ENCODE measurements at places on chromosomes 6 and 20.
A peak's percentile ranks its signal among the peaks of the same experiment; 100 is the strongest.

GRCh38 chr6:14070457-14070856, 47.1 kb upstream of the CD83 start:
- no peak for DNase-seq

DNA sequence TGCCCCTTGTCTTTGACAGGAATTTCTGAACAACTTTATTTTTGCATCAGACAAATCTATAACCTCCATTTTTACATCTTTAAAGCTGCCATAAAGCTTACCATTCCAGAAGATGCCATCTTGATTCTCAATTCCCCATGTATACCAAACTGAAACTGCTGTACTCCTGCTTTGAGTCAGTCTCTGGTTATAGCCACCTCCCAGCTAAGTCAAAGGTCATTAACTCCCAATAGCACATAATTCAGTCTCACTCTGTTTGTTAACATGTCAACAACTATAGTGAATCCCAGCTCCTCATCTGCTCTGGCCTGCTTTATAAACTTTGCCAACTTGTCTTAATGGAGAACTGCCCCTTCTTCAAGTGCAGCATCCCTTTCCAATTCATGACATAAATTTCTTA, 343.6 kb downstream of the FRK start:
- DNase-seq, result no peak

DNA sequence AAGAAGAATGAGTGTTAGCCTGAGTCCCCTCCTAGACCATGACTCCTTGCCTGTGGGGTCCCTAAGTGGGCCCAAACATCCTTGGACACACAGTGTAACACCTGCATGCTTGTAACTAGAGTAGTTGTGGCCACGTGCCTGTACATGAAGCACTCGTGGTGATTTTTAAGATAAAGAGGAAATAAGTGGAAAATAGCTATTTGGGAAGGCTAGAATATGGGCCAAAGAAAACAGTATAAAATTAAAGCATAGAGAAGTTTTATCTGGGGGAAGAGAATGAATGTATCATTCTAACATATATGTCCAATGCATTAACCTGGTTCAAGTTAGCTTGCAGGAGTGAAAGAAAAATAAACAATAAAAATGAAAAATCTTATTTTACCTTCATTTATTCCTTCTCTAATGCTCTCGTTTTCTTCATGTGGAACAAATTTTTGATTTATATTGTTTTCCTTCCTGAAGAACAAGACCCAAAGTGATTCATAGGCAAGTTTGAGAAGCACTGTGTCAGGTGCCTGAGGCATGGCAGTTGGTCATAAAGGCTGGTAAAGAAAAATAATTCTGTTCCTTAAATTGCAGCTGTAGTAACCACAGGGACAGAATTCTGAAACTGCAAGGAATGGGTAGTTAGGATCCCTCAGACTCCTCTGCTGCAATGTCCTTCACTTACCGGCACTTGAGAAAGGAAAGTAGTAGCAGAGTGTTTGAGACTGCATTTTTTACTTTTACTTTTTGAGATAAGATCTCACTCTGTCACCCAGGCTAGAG, 8.5 kb upstream of the CST3 start:
- no peak for DNase-seq

DNA sequence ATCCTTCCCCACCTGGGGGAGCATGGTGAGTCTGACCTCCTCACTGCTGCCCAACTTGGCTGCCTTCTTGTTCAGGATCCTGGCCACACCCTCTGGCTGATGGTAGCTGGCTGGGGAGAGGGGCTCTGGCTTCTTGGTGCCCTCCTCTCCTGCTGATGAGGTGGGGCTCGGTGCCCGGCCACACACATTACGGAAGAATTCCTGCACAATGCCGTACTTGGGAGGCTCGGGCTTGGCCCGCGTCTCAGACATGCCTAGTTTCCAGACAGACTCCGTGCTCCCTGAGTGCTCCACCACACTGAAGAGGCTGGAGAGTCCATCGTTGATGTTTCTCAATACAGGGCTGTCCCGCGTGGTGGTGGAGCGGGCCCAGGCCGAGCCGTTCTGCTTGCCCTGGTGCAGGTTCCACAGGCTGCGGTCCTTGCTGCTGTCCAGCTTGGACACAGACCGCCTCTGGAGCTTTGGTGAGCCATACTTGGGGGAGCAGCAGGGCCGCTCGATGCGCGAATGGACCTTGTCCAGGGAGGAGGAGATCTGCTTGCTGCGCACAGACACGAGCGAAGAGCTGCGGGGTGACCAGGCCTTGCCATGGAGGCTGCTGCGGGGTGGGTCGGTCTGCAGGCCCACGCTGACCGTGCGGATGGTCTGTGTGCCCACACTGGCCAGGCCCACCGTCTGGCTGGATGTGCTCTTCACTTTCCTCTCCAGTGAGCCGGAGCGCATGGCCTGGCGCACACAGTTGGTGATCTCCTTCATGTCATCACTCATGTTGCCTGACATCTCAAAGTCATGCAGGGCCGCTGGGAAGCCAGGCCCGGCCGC, 19.9 kb upstream of the DSN1 start:
- no peak for DNase-seq

- DNase-seq, result no peak
These were observed 52.7 kb downstream of the TOP1 start for GRCh38 chr20:41081276-41081814.

DNA sequence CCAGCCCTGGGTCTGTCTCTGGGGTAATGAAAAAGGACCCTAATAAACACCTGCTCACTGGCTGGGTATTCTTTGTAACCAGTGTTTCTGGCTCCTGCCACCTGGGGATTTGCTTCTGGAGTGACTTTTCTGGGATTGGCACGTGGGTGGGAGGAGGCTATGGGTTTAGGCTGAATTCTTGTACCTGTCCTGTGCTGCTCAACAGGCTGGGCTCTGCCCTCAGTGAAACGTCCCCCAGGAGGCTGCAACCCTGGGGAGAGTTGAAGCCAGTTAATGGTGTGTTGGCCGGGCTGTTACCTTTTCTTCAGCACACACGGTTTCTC, 6.8 kb downstream of the NPBWR2 start:
- DNase-seq, result no peak

DNA sequence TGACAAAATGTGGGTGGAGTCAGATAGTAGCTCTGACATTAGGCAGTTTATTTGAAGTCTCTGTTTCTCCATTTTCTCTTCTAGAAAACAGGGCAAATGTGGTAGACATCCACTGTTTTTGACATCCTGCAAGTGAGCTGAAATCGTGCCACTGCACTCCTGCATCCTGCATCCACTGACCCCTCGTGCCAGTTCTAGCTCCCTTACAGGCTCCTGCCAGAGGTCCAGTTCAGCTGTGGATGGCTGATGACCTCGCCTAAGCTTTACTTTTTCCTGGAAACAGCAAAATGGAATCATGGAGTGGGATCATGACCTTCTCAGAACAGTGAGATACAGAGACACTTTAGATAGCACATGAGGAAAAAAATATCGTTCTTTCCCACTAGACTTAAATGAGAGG, 58.5 kb downstream of the TULP4 start:
- DNase-seq, result no peak

GRCh38 chr20:2840967-2841531, 504 bp downstream of the VPS16 start:
- peak; percentile 20 for DNase-seq

- DNase-seq, result no peak
These were observed 11.1 kb upstream of the BMP7 start for GRCh38 chr20:57277398-57278105.

DNA sequence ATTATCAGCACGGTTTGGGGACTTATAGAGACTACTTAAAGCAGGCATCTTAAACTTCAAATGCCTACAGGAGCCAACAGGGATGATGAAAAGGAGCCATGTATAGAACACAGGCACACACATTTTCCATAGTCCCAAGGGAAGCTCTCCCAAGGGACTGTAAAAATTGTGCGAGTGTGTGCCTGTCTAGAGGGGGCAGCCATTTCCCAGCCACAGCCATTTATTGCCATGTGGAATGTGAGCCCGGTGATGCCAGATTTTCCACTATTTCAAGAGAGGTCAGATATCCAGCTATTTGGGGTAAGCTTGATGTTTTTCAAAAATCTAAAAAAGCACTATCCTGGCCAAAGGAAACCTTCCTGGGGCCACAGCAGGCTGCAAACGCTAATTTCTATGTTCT, 24.1 kb upstream of the RALY start:
- DNase-seq, result no peak

DNA sequence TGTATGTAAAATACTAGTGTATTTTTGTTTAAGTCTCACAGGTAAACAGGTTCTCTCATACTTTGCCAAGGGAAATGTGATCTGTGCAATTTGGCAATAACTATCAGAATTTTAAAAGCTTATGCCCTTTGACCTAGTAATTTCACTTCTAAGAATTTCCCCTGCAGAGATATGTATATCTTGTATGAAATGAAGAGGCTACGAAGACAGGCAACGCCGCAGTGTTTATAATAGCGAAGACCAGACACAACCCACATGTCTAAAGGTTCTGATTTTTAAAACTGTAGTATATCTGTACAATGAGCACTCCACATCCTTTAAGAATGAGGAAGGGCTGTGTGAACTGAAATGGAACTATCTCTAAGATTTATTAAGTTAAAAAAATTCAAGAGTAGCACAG, 7.5 kb downstream of the TRAF3IP2 start:
- DNase-seq, result no peak

DNA sequence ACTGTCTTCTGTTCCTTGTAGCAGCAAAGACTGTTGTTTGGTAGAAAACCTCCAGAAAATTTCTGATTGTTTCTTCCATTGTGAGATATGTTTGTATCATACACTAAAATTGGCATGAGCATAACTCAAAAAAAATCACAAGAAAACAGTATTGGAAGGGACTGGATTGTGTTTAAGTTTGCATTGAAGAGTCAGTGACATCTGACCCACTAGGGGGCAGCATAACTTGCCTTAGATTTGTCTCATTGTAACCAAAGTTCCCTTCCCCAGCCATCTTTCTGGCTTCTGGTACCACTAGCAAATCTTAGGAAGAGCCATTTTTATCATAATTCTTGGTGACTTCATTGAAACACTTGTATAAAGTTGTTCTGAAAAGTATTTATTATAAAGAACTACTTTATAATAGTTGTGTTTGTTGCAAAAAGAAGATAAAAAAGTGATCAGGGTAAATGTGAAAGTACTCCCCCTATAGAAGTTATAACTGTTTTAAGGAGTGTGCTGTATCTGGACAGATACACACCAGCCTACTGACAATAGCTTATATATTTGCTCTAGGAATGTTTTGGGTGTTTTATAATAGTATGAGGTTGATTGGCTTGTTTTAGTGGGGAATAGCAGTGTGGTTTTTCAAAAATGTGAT, 7.7 kb downstream of the CSTF1 start:
- no peak for DNase-seq

GRCh38 chr6:327538-328116, 35.3 kb downstream of the DUSP22 start:
- no peak for DNase-seq

- no peak for DNase-seq
These were observed 22.8 kb downstream of the RGS17 start for GRCh38 chr6:153108315-153108714.

DNA sequence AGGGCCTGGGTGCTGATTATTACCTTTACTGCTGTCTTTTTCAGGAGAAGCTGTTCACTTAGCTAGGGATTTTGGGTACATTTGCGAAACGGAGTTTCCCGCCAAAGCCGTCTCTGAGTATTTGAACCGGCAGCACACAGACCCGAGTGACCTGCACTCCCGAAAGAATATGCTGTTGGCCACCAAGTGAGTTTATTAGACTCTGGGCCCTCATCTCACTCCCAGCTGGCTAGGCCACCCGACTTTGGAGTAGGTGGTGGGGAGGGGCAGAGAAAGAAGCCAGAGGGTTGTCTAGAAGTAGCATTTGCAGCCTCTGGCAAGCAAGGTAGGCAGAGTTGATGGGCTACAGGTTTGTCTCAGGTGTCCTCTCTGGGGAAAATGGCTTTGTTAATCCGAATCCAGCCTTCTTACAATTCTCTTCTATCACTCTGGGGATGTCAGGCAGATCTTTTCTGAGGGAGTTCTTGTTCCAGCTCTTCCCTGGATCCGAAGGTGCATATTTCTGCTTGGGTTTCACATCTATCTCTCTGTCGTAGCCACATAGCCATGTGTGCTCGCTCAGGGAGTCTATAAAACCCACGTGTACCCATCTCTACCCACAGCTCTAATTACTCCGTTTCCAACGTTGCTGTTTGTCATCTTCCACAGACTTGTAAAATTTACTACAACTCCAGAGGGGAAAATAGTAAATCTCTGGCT, 21.6 kb downstream of the TFAP2B start:
- no peak for DNase-seq

DNA sequence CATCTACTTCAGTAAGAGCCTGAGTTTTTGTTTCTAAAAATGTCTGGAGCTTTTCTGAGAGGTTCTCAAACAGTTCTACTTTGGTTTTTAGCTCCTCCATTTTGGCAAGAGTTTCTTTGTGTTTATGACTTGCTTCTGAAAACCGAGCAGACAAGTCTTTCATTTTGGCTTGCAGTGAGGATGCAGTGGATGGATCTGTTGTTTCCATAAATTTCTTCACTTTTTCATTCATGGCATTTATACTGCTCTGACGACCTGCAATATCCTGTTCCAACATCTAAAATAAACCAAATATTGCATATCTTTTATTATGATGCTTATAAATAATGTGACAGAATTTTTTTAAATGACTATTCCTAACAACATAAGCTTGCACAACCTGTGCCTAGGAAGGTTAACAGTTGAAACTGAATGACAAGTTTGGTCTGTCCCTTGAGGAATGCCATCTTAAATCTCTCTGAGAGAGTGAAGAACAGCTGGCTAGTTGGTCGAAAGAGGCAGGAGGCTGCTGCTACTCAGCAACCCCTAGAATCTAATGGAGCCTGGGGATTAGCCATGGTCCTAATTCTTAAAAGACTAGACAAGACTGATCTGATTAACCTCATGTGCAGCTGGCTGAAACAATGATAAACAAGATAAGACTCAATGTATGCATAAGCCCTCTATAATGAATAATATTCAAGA, 69.8 kb downstream of the DST start:
- DNase-seq, result no peak

GRCh38 chr6:31725502-31726350, 2.6 kb downstream of the MPIG6B start:
- DNase-seq, result no peak

DNA sequence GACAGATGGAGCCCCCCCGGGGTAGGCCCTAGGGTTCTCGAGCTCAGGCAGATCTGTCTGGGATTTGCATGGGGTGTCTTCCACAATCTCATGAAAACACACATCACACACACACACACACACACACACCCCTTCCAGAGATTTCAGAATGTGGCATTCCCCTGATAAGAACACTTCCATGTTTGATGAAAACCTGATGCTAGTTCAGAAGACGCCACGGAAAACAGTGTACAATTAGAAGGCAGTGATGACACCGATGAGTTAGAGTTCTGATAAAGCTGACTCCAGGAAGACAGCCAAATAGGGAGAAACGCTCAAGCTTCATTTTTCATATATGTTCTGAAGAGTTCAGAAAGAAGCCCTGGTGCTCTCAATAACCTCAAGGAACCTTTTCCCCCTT, 438.7 kb upstream of the JARID2 start:
- DNase-seq, result no peak

- DNase-seq, result no peak
These were observed 2.4 kb downstream of the JAG1 start for GRCh38 chr20:10671221-10671918.

DNA sequence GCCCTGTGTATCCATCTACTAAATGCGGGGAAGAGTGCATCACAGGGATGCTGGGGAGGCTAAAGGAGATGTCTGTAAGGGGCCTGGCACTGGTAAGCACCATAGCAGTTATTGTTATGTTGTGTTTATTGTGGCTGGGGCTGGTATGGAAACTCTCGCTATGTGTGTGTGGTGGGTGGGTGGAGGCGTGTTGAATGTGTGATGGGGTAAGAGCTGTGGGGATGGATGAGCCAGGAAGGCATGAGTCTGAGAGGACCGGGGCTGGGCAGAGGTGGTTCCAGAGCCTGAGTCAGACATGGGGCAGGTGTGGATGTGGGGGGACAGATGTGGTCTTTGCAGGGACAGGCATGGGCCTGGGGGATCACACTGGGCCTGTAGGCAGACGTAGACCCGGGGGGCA, 88.1 kb downstream of the GRM4 start:
- DNase-seq, result no peak
